ENCODE measurements at places on chromosomes 7 and 10. TPM values are rescaled to one million over a fixed set of nuclear protein-coding genes. Genes with fewer than 3 reads are reported as not detected.

Gene CPXM2
- 11.6 TPM for total RNA-seq

DNA sequence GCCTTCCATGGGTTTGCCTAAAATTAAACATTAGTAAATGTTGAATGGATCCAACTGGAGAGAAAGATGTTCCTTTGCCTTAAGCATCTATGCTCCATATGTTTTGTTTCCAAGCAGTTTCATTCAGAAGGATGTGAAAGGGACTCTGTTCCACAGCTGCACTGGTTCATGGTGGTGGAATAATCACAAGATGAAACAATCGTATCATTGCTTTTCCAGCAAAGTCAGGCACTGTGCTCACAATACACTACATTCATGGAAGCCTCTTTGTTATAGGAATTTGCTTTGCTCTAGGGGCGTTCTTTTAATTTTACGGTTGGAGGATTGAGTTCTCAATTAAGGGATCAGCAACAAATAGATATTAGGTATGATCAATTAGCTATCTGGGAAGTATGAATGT is 33.8 kb downstream of the RAMP3 start:
- no peak for DNase-seq

DNA sequence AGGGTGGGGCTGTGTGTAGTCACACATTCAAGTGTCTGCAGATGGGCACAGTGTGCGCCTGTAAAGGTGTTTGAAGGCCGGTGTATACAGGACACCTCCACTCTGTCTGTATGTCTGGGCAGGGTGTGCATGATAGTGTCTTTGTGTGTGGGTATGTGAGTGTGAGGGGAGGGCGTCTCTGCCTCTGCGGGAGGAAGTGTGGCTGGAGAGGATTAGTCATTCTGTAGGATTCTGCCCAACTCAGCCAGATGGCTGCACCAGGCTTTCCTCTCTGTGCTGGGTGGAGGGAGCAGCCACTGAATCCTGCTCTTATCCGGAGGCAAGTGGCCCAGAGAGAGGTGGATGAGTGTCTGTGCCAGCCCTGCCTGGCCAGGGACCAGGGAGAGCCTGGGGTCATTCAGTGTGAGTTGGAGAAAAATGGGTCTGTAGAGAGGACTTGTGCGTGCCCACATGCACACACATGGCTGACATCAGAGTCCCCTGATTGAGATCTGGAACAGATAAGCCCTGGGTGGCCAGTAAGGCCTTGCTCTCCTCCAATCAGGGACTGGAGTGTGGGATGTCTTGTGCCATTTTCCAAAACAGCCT is 1.7 kb downstream of the SFXN3 start:
- DNase-seq, result no peak

- peak; percentile 63 for DNase-seq
Measured at GRCh38 chr10:112361951-112362751, 11.8 kb upstream of the ACSL5 start.

GRCh38 chr10:71984126-71984808 is 20.1 kb downstream of the CHST3 start:
- no peak for DNase-seq

Gene ASZ1
- not detected for total RNA-seq

Data from left colon (tissue), 2 donors.